ENCODE measurements at places on chromosomes 11 and 22. TPM values are rescaled to one million over a fixed set of nuclear protein-coding genes. Genes with fewer than 3 reads are reported as not detected.

- DNase-seq = no peak
Measured at GRCh38 chr11:69575296-69576068, 65.5 kb upstream of the CCND1 start.

GLB1L2 gene
- polyA plus RNA-seq = 0.45 TPM

OR51E2 gene
- 1.2 TPM for polyA plus RNA-seq

- no peak for DNase-seq
Measured at GRCh38 chr11:128804481-128804880, 62.6 kb downstream of the KCNJ1 start.

DNA sequence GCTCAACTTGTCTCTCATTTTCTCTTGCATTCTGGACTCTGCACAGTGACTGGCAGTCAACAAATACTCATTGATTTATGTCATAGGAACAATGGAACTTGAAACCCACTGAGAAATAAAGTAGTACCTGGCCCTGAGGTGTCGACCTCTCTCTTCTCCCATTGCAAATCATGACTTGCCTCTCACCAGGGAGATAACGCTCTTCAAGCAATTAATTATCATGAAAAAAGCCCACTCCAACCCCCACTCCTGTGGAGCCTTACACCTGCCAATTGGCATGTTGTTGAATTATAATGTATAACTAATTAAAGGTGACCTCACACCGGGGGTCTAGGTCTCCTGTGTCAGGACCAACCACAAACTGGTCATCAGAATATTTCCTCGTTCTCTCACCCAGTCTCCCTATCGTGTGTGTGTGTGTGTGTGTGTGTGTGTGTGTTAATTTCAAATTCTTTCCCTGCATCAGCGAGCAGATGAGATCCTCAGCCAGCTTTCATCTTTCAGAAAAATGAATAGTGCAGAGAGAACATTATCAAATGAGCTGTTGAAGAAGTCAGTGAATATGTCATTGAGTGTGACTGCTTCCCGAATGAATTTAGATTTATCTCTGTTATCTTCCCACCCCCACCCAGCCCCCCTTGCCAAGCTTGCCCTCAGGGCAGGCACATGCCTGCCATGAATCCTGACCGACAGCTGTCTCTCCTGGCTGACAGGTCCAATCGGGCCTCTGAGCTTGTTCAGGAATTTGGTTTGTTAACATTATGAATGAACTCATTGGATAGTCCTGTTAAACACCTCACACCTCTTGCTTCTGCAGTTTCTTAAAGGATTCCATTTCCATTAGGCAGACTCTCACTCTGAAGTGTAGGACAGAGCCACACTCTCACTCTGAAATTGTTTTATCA is 357.4 kb downstream of the INSC start:
- DNase-seq = no peak
